G401 (cell line): ENCODE measurements at places on chromosomes 1 and 21. TPM values are rescaled to one million over a fixed set of nuclear protein-coding genes. Genes with fewer than 3 reads are reported as not detected.

ANKRD65 gene
- 0.43 and 0.54 TPM in 2 replicates for total RNA-seq

SPATA45 gene
- not detected in 2 replicates for total RNA-seq

ZNF648 gene
- not detected in 2 replicates for total RNA-seq

OR14K1 gene
- total RNA-seq: not detected in 2 replicates

AIDA gene
- 24.0 and 35.1 TPM in 2 replicates for total RNA-seq
